ENCODE measurements at places on chromosomes 4 and X.

DNA sequence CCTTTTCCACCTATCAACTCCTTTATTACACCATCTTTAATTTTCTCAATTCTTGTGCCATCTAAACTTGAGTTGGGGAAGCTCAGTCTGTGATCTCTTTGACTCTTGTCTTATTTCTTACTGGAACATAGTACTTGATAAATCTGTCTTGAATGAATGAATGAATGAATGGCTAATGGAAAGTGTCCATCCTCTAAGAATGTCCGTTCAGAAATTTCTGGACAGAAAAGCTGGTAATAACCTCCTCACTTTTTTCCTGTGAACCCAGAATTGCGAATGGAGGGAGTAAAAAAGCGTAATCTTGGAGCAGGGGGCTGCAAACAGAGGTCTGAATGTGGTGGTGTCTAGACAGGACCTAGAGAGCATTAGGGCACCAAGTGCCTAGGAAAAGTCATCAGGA lies 9.4 kb upstream of the CLTRN start:
- no peak for DNase-seq

- no peak for DNase-seq
Measured at GRCh38 chrX:18753631-18754030, 46.2 kb downstream of the PPEF1 start.

GRCh38 chr4:145541346-145541745 lies 59.7 kb downstream of the SMAD1 start:
- DNase-seq = no peak

DNA sequence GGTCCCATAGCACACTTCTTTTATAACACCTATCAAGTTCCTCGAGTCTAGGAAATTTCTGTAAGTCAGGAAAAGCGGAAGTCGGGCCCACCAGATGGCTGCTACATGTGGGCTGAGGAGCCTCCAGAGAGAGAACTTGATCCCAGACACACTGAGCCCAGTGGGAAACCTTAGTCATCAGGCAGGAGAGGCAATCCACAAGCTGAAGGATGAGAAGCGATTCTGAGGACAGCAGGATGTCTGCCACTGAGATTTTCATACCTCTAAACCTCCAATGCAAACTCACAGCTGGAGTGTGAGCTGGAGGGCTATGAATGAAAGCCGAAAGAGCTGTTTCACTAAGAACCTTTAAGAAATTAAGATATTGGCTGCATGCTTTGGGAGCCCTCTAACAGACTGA lies 52.6 kb upstream of the PDHA1 start:
- DNase-seq = no peak

DNA sequence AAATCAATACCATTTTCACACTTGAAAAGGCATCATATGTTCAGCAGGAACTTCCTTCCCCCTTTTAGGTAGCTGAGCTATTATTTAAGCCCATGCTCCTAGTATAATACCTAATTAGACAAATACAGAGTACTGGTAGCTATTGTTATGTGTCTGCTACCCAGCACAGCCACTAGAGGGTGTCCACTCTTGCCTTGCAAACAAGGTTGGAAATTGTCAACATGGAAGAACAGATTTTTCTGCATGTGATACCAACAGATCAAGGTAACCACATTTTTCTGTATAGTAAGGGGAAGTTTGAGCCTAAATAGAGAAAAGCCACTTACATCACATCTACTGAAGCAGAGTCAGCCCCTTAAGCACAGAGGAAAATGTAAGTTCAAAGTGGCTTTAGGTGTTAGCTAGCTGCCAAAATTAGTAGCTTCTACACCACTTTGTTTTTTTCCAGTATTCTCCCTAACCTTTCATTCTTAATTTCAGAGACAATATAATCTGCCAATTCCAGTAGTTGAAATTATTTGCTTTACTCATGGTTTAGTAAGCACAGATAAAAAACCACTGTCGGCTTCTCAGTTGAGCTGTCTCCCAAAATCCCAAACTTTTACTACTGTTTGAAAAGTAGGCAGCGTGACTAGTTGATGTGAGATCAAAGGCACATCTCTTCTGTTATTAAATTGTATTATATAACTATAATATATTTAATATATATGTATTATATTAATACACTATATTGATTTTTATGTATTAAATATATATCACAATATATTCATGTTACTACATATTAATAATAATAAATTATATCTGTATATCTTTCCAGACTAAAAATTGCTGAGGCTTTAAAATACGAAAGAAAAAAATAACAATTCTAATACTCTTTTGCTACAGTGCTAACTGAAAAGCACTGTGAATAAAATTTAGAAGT lies 38.2 kb downstream of the EDNRA start:
- DNase-seq = peak; percentile 76

- DNase-seq = no peak
Measured at GRCh38 chr4:12122316-12122715, 693.6 kb upstream of the HS3ST1 start.

DNA sequence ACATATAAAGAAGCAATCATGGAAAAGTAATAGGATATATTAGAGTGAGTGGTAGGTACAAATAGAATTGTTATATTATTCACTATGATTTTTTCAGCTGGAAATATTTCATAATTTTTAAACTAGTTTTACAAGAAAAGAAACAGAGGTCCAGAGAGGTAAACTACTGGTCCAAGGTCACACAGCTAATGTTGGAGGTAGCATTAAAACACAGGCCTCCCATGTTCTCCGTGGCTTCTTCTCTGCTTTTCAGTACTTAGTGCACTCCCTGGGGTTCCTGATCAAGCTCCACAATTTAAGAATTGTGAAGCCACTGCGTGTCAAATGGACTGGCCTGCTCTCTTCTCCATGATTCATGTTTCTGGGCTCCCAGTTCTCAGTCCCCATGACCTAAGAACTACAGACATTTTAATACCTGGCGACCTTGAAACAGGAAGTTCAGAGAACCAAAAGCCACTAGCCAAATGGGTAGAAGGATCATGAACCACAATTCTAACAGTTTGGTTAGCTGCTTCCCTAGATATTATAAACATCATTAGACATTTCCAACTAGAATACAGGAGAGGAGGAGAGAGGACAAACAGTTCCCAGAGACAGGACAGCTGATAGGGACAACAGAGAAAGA lies 172.0 kb upstream of the KLF3 start:
- no peak for DNase-seq

GRCh38 chrX:22516893-22517292 lies 244.2 kb downstream of the CBLL2 start:
- no peak for DNase-seq

DNA sequence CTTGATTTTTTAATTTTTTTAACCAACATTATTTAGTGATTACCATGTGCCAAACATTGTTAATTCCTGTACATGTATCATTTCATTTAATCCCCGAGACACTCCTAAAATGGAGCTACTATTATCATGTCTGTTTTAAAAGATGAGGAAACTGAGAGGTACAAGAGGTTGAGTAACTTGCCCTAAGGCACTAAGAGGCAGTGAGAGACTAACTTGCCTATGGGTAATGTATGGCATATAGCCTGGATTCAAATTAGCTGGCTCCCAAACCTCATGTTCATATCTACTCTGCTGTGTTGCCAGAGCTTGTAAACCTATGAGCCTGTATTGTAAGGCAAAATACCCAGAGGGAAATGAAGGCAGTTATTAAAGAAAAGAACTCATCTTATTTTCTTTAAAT lies 443.6 kb downstream of the IL15 start:
- DNase-seq = no peak

DNA sequence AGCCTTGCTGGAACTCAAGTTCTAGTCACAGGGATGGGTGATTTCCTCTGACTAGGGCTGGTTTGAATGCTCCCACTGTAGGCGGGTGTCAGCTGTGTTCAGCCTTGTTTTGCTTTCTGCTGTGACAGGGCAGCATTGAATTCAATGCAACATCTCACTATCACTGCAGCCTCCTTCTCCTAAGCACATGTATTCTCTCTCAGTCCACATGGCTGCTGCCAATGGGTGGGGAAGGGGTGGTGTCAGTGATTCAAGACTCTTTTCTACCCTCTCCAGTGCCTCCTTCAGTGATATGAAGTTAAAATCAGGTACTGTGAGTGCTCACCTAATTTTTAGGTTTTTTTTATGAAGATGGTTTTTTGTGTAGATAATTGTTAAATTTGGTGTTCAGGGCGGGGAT lies 46.3 kb downstream of the COL4A5 start:
- DNase-seq = no peak

- no peak for DNase-seq
Measured at GRCh38 chr4:1644891-1645657, 39.0 kb downstream of the FAM53A start.

DNA sequence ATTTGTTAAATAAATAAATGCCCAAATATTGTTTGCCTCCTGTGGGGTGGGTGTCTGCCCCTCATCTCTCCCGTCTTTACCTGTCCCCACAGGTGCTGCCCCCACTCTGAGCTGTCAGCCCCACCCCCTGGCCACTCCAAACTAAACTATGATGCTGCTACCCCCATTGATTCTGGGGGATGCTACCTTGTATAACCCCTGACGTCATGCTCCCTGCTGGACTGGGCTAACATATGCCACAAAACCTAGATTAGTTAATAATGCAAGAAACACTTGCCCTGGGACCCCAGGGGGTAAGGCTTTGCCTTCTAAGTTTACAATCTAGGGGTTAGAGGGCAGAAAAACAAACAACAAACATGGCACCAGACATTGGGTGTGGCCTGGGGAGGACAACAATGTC lies 58.6 kb downstream of the MSX1 start:
- DNase-seq = no peak

DNA sequence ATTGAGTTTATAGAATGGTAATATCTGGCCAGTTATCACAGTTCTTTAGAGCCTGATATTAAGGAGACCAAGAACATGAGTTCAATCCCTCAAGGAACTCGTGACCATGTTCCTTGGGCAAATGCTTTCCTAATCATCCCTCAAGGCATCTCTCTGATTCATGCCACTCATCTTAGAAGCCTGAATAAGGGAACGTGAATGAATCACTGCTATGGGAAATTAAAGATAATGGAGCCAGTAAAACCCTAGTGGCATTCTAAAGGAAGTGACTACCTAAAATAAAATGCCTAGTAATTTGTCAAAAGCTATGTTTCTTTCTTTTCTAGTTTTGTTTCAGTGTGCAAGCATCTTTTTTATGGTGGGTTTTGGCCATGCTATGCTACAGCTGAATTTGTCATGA lies 1161.3 kb downstream of the C4orf33 start:
- no peak for DNase-seq

- DNase-seq = no peak
Measured at GRCh38 chr4:38745881-38746280, 36.9 kb downstream of the TLR10 start.

GRCh38 chr4:37073226-37073840 lies 171.2 kb upstream of the NWD2 start:
- no peak for DNase-seq

DNA sequence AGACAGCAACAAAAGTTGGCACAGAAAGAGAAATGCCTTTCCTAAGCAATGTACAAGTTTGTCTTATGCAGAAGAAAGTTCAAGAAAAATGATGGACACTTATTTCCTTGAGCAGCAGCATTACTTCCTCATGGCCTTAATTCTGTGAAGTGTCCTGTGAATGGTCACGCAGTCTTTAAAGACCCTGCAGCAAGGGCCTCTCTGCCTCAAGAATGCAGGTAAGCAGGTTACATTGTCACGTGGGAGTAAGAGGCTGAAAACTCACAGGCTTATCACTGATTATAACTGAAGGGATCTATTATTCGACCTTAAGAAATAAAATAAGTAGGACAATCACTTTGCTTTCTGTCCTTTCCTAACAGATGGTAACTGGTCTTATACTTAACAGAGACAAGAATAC lies 109.1 kb downstream of the ATP8A1 start:
- DNase-seq = no peak

DNA sequence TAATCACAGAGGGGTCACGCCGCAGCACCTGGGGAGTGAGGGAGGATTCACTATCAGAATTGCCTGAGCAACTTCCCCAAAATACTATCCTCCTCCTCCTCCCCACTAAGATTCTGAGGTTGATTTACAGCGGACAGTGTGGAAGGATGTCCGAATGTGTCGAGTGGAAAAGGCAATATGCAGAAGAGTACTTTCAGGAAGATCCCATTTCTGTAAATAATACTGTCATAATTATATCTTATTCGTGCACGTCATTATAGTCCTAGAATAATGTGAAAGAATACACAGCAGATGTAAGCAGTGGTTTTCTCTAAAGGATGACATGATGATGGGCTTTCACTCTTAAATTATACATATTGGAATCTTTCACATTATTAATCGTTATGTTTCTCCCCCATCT lies 149.8 kb upstream of the NOCT start:
- DNase-seq = no peak

GRCh38 chrX:140664939-140665338 lies 44.6 kb upstream of the LINC00632 start:
- peak; percentile 27 for DNase-seq

- DNase-seq = no peak
Measured at GRCh38 chr4:86840858-86841257, 8.3 kb downstream of the SLC10A6 start.
